ENCODE measurements at places on chromosomes 1 and 21. TPM values are rescaled to one million over a fixed set of nuclear protein-coding genes. Genes with fewer than 3 reads are reported as not detected.

Gene SLC9C2
- not detected for polyA plus RNA-seq

Gene TMEM201
- polyA plus RNA-seq, result 8.6 TPM

Gene SAMSN1
- polyA plus RNA-seq, result 11.3 TPM

Gene EDARADD
- polyA plus RNA-seq, result 2.8 TPM

Gene HNRNPU
- polyA plus RNA-seq, result 200 TPM
